ENCODE measurements at places on chromosomes 5 and 9.

- no peak for DNase-seq
Measured at GRCh38 chr9:83440641-83441040, 97.6 kb downstream of the FRMD3 start.

DNA sequence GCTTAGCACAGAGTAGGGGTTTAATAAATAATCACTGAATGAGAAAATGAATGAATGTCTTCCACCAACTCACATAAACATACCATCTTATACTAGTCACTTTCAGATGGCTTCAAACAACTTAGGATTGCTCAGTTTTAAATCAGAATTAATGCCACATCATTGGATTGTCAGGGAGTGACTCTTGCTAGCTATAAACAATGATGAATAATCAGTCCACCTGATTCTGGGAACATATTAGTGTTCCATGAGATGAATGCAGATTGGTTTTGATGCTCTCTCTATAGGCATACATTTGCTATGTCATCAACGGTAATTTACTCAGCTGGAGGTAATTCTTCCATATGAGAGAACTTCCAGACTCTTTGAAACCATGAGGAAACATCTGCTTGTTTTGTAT lies 97.4 kb downstream of the CDH9 start:
- DNase-seq = no peak

GRCh38 chr5:35036536-35036935 lies 11.2 kb downstream of the AGXT2 start:
- no peak for DNase-seq

- peak; percentile 82 for DNase-seq
Measured at GRCh38 chr9:109817846-109818472, 38.0 kb downstream of the PALM2AKAP2 start.

DNA sequence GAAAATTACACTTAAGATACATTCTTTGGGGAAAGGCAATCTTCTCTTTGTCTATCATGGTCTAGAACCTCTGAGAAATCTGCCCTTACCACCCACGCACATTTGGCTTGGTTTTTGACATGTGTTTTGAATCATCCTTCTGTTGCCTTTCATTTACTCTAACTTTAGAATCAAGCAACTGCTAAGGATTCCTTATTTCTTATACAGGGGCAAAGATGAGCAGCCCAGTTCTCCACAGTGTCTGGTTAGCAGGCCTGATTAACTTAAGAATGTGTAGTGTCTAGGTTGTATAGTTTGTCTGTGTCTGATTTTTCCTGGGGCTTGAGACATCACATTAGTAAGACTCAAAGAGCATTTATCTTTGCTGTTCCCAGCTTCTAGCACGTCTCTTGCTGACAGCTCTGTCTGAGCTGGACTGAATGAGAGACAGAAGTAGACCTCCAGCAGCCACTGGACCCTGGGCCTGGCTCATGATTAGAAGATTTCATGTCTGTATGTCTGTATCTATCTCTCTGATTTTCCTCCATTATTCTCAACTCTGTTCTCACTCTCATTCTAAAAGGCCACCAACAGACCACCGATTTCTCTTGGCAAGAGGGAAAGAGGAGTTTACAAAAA lies 31.8 kb upstream of the PCA3 start:
- no peak for DNase-seq

- no peak for DNase-seq
Measured at GRCh38 chr5:74595143-74595925, 45.2 kb downstream of the ENC1 start.

GRCh38 chr5:160500786-160501779 lies 79.4 kb downstream of the PTTG1 start:
- peak; percentile 31 for DNase-seq

DNA sequence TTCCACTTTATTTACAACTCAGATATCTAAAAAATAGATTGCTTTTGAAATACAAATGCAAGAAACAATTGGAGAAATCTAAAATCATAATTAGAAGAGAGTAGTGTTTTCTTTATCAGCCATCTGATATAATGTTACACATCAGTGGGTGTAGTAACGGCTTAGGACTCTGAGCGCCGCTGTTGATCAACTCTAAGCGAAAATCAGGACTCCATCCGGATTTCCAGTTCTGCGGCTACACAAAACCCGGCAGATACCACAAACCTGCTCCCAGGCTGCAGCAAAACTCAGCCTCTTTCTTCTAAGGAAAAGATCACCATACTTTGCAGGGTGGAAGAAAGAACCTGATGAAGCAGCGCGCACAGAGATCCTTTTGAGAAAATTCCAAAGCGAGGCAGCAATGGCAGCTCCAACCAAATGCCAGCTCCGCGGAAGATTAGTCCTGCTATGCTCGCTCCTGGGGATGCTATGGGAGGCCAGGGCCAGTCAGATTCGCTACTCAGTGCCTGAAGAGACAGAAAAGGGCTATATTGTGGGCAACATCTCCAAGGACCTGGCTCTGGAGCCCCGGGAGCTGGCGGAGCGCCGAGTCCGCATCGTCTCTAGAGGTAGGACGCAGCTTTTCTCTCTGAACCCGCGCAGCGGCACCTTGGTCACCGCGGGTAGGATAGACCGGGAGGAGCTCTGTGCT lies at the start of gene PCDHGA9:
Gene PCDHGA9 (plus strand): TSS at position 226 of the 691 bp plus-strand sequence. CDS start 175 bp downstream, at position 401.
- DNase-seq = no peak

DNA sequence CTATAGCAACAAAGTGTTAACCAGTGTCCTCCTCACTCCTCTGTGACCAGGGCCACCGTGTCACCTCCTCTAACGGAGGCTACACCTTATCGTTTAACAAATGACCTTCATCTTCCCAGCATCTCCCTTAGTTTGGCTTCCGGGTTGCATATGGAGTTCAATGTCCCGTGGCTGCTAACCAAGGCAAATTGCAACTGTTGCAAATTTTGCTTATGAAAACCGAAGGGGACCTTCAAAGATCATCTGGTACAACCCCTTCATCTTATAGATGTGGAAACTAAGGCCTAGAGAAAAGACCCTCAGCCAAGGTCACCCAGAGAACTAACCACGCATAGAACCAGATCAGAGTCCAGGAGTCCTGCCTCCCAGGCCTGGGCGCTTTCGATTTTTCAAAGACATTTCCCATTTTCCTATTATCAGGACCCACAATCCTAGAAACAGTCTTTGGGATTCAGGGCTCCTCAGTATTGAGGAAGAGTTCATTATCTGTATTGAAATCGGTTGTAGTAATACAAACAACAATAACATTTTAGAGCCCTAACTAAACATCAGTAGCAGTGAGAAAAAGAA lies 1.4 kb downstream of the PRELID2 start:
- DNase-seq = no peak

GRCh38 chr5:60598424-60598823 lies 101.5 kb downstream of the DEPDC1B start:
- no peak for DNase-seq

DNA sequence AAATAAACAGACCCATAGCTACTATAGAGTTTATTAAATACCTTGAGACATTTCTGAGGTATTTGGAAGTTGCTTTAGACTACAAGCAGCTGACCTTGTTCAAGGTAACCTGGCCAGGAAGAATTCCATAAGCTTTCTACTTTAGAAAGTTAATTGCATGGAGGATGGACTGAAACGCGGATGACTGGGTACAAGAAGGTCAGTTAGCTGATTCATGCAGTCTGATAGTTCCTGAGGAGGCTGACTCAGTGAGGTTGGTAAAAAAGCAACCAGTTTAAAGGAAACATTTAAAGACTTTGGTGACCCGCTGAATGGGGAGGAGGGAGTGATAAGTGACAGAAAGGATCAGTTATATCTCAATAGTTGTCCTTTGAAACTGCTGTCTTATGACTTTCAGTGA lies 670.1 kb upstream of the CDH9 start:
- no peak for DNase-seq

DNA sequence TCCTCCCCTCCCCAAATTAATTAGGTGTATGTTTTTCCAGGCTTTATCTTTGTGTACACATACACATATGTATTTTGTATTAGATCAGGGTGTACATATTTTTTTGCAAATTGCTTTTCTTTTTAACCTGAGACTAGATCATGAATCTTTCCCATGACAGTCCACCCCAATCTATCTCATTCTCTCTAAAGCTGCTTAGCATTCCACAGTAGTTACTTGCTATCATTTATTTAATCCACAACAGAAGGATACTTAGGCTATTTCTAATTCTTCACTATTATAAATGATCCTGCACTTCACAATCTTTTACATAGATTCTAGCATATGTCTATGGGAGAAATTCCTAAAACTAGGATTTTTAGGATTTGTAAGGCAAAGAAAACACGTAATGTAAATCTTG lies 43.9 kb downstream of the SH3RF2 start:
- no peak for DNase-seq

- no peak for DNase-seq
Measured at GRCh38 chr5:81164936-81165335, 68.2 kb upstream of the CKMT2 start.

GRCh38 chr5:87845734-87846133 lies 422.9 kb downstream of the TMEM161B start:
- DNase-seq = no peak

DNA sequence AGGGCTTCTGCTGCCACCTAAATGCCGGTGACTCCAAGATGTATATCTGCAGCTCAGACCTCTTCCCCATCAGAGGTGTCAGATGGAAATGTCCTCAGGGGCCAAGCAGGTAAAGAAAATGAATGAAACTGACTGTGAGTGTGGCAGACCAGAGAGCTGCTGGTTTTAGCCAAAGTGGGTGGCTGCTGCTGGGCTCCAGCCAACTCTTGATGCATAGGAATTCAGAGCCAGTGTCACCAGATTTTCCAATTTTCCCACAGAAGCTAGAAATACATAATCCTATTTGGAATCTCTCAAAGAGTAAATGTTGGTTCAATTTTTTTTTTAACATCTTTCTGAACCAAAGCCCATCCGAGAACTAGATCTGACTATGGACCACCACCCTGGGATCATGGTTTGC lies 161.2 kb upstream of the SPRY4 start:
- no peak for DNase-seq

- DNase-seq = no peak
Measured at GRCh38 chr9:86508208-86508903, 154.1 kb upstream of the TUT7 start.

- no peak for DNase-seq
Measured at GRCh38 chr9:71747576-71747975, 20.7 kb downstream of the CEMIP2 start.

DNA sequence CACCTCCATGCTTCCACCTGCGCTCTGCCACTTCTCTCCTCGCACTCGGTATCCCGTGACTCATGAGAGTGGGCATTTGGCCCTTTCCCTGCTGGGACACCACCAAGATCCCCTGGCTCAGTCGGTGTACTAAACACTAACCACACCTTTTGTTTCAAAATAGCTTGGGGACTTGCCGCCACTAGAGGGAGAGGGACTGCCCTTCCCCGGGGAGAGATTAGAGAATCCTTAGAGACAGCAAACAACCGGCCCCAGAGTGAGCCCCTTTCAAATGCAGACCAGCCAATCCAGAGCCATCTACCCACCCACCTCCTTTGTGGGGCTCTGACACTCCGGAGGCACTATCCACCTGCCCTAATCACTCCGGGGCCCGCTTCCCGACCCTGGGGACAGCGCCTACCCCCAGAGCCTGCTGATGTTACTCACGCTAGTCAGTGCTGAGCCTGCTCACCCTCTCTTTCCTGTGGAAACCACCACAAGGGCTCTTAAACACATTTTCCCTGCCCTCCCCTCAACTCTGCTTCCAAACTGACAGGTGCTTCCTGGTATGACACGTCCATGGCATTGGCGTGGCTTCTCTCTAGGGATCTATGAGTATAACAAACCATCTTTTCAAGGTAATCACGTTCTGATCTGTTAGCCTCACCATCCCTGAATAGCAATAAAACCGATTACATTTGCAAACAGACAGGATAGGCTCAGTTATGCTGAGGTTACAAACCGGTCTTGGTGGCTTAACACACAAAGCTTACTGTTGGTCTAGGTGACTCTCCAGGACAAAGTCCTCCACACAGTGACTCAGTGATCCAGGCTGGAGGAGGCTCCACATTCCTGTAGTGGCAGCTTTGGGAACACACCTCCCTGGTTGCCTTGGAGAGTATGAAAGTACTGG lies 180.1 kb upstream of the MVB12B start:
- no peak for DNase-seq

- DNase-seq = no peak
Measured at GRCh38 chr5:74632947-74633356, 7.6 kb downstream of the ENC1 start.

All from hippocampal formation (tissue), 2 donors.